ENCODE measurements at places on chromosomes 11 and 22.

GRCh38 chr11:76700177-76701100 lies 29.9 kb upstream of the LRRC32 start:
- no peak for DNase-seq

- DNase-seq, result no peak
These were observed 38.2 kb downstream of the OR10A6 start for GRCh38 chr11:7892840-7893254.

DNA sequence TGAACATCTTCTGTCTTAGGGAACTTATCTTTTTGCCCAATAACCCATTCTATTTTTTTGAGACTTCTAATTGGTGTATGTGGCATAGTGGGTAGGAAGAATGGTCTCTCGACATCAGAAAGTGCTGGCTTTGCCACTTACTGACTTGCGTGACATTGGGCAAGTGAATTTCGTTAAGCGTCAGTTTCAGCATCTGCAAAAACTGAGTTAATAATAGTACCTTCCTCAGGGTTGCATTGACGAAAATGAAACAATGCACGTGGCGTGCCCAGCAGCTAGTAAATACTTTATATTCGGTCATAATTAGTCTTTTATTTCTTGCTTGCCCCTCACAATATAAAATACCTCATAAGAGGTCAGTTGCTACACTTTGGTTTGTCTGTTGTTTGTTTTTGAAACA lies 12.5 kb upstream of the GRIK4 start:
- DNase-seq, result no peak

GRCh38 chr11:123255909-123256308 lies 60.9 kb upstream of the CLMP start:
- no peak for DNase-seq

- DNase-seq, result no peak
These were observed 97.1 kb upstream of the SYT13 start for GRCh38 chr11:45383224-45383623.

DNA sequence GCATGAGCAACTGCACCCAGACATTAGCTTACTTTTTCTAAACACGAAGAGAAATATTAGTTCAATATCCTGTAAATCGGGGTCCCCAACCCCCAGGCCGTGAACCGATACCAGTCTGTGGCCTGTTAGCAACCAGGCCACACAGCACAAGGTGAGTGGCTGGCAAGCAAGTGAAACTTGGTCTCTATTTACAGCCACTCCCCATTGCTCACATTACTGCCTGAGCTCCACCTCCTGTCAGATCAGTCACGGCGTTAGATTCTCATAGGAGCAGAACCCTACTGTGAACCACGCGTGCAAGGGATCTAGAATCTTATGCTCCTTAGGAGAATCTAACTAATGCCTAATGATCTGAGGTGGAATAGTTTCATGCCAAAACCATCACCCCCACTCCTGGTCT lies 27.8 kb upstream of the DEPDC7 start:
- DNase-seq, result no peak

DNA sequence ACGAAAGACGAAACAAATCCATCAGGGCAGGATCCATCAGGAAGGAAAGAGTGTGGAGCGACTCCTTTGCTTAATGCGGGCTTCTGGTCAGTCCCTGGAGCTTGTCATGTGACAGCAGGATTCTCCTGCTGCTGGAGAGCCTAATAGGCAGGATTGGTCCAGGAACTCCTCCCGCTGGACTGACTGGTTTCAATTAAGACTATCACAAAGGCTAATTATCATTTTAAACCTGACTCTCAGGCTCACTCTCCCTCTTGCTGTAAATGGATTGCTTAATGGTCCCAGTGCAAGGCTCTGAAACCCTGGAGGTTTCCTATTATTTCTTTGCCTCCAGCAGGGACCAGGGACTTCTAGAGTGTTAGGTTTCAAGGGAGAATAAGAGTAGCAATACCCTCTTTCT lies 493.8 kb downstream of the NTM start:
- no peak for DNase-seq

- peak; percentile 74 for DNase-seq
These were observed 30.7 kb downstream of the TOM1 start for GRCh38 chr22:35330258-35330861.

DNA sequence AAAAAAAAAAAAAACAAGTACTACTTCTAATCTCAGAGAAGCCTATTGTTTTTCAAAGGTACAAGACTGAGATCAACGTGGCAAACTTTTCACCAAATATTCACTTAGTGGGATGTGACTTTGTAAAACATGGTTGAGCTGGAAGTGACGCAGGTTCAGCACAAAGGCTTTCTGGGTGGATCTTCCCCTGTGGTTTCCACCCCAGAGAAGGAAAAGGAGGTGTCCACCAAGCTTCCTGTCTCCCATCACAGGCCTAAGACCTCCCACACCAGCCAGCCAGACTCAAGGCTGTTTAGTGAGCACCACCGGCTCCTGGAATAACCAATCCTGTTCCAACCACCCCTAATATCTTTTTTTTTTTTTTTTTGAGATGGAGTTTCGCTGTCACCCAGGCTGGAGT lies 5.7 kb downstream of the TMEM184B start:
- peak; percentile 71 for DNase-seq

- DNase-seq, result no peak
These were observed 11.9 kb upstream of the TMEM218 start for GRCh38 chr11:125123194-125123946.

- DNase-seq, result no peak
These were observed 28.3 kb downstream of the GRIK4 start for GRCh38 chr11:120539667-120540369.

GRCh38 chr11:92993004-92993403 lies 23.6 kb downstream of the MTNR1B start:
- no peak for DNase-seq

DNA sequence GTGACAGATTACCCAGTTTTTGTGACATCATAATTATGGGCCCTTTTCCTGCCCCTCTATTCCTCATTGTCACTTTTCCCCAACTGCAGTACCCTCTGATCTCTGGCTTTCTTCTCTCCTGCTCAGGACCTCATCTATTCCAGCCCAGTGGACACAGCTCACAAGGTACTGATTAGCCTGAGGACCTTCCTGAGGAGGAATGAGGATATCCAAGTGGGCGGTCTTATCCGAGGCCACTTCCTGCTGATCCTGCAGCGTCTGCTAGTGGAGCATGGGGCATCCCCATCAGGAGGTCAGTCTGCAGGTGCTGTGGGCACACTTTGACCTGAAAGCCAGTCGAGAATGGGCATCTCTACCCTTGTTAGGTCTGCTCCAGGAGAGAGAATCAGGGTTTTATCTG lies 24.5 kb upstream of the CCDC134 start:
- no peak for DNase-seq

DNA sequence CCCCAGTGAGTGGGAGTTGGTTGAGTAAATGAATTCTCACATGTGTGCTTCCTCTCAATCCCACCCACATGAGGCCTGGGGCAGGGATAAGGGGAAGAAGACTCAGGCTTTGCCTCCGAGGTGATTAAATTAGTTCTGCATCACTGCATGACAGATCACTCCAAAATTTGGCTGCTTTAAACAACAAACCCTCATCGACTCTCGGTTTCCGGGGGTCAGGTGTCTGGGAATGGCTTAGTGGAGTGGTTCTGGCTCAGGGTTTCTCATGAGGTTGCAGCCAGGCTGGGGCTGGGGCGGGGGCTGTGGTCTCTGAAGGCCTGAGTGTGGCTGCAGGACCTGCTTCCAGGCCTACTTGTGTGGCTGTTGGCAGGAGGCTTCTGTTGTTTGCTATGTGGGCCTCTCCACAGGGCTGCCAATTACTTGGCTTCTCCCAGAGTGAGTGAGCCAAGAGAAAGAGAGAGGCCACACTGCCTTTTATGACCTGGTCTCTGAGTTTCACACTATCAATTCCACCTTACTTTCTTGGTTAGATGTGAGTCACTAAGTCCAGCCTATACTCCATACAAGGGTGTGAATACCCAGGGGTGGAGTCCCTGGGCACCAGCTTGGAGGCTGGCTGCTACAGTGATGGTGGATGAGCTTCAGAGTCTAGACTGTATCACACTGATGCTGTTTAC lies 15.9 kb downstream of the MOGAT2 start:
- no peak for DNase-seq
